ENCODE measurements at places on chromosomes 11 and 22.

- no peak for DNase-seq
Observed at GRCh38 chr11:38448284-38448683, 1850.2 kb upstream of the RAG2 start.

DNA sequence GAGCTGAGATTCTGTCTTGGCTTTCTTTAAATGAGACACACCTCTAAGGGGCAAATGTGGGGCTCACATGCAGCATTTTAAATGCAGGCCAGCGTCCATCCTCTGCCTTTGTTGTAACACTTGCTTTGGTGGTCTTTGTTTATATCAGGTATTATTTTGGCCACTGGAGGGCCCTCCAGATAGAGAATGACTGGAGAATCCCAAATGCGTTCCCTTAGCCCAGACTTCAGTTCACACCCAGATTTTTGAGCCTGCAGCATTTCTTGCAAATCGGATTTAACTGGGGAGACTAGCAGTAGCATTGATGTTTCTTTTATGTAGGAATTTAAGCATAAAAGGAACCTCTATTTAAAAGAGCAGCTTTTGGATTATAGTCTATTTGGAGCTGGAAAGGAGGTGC is 200.2 kb upstream of the SORL1-AS1 start:
- peak; percentile 48 for DNase-seq

DNA sequence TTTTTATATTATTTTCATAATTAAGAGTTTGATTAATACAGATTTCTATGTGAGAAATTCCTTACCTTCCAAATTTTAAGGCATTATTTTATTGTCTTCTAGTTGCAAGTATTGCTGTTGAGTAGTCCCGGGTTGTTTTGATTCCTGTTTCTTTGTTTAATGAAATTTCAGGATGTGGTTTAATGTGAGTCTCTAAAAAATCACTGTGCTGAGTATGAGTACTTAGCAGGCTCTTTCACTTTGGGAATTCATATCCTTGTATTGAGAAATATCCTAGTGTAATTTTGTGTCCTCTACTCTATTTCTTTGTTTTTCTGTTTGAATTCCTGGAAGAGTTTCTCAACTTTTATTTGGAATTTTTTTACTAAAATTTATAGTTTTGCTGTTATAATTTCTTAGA is 113.2 kb downstream of the TMEM135 start:
- DNase-seq: no peak

DNA sequence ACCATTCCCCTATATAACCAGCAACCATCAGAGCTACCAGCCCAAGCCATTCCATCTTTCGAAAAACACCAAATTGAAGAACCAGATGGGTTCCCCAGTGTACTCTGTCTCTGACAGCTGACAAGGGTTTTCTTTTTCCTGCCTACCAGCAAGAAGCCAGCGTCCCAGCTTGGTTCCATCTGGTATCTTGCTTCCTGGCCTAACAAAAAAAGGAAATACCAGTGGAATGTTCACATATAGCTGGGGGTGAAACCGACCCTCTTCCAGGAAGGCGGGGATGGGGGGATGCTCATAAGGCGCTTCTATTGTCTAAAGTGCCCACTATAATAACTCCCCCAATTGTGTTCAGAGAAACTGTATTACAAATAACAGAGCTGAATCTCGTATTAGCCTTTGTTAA is 172.3 kb downstream of the LDLRAD3 start:
- DNase-seq: no peak

GRCh38 chr11:17473071-17473744 is 3.4 kb downstream of the ABCC8 start:
- DNase-seq: peak; percentile 83

GRCh38 chr11:22703591-22703990 is 37.2 kb downstream of the GAS2 start:
- DNase-seq: no peak

GRCh38 chr22:25492162-25492561 is 72.3 kb upstream of the GRK3 start:
- no peak for DNase-seq

- DNase-seq: no peak
Observed at GRCh38 chr11:114124601-114125144, 65.2 kb downstream of the ZBTB16 start.

DNA sequence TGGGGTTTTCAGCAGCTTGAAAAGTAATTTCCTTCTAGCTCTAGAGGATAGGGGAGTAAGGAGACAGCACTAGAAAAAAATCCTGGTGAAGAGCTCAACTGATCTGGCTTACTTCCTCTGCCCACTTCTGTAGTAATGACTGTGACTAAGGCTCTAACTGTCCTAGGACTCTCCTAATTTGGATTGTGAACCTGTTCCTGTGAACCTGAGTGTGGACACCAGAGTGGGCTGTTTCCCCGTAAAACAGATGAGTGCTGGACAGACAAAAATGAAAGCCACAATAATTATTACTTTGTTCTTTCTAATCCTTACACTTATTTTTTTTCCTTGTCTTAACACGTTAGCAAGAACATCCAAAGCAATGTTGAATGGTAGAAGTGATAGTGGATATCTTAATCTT is 154.1 kb downstream of the AASDHPPT start:
- no peak for DNase-seq

GRCh38 chr22:16914006-16914405 is 88.8 kb upstream of the XKR3 start:
- DNase-seq: no peak

DNA sequence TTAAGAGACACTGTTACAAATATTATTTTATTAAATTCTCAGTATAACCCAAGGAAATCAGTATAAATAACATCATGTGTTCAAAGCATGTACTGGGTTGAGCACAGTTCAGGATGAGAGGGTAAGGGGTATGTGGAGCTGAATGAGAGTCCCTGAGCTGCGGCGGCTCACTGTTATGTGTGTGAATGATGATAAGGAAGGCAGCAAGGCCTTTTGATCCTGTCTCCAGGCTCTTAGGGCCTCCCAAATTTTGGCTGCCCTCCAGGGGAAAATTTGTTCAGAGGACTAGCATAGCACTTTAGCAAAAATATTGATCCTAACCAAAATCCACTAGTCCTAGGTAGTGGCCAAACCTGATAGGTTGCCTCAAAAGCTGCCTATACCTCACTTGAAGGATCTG is 86.1 kb upstream of the SPON1 start:
- no peak for DNase-seq

DNA sequence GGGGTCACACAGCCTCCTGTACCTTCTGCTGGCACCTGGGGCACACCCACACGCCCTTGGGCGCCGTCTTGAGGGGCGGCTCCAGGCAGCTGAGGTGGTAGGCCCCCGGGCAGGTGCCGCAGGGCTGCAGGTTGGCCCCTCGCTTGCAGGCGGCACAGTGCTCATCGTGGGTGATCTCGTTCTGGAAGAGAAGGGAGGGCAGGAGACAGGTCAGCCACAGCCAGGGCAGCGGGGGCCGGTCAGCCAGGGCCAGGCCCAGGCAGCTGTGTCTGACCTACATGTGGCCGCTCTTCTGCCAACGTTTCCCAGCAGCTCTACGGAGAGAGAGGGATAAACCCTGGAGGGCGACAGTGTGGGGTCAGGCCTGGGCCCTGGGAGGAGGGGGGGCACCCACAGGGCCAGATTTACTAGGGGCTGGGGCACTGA is 121.9 kb downstream of the PHF21B start:
- no peak for DNase-seq

DNA sequence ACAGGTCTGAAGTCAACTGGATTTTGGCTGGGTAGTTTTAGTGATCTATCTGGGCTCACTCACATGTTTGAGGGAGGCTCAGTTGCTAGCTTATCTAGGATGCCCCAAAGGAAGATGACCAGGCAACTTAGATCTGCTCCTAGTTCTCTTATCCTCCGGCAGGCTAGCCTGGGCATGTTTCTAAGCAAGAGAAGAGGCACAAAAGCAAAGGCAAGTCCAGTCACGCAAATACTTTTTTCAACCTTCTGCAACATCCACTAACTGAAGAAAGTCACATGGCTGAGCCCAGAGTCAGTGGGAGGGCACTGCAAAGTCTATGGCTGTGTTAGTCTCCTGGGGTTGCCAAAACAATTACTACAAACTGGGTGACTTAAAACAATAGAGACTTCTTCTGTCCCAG is 32.9 kb upstream of the FSHB start:
- no peak for DNase-seq

GRCh38 chr11:61869429-61869707 is 22.0 kb downstream of the FADS3 start:
- DNase-seq: no peak

DNA sequence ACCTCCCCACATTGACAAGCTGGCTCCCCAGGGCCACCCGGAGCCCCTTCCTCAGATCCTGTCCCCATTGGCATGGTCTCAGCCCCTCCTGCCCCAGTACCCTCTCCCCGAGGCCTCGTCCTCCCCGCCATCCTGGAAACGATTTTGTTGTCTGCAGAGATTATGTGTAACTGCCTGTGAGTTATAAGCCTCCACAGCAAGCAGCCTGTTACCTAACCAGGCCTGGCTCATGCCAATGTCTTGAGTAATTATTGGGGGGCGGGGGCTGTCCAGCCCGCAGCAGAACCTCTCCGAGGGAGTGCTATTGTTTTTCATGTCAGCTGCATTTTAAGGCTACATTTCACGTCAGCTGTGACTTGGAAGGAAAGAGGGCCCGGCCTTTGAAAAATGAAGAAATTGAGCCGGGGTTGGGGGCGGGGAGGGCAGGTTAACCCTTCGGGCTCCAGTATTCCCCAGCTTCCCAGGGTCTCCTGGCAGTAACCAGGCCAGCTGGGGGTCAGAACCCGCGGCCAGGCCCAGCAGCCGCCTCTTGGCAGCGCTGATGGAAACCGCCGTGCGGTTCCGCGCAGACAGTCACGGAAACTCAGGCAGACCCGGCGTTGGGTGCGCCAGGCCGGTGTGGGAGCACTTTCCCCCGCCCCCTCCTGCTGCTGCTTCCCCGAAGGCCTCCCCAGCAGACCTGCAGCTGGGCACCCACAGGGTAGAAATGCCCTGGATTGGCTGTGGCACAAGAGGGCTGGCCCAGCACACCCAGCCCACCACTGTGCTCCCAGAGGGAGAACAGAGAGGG is 59.5 kb downstream of the CDKN1C start:
- peak; percentile 82 for DNase-seq

DNA sequence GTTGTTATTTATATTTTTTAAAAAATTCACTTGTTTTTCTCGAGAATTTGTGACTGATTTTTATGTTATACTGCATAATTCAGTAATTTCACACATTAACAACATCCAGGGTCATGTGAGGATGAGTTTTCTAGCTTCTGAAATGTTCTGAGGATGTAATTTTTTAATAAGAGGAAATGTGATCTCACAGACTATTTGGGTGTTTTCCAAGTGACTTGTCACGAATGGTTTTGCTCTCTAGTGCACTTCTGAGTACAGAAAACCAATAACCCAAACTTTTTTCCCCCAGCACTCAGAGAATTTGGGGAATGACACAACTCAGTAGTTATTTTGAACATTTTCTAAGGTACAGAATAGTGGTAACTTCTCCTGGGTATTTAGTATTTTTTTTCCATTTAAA is 821.1 kb upstream of the ARHGAP42 start:
- DNase-seq: no peak

GRCh38 chr11:74725701-74726100 is 5.5 kb downstream of the CHRDL2 start:
- no peak for DNase-seq

- peak; percentile 84 for DNase-seq
Observed at GRCh38 chr22:38298312-38299005, 18.8 kb downstream of the CSNK1E start.

DNA sequence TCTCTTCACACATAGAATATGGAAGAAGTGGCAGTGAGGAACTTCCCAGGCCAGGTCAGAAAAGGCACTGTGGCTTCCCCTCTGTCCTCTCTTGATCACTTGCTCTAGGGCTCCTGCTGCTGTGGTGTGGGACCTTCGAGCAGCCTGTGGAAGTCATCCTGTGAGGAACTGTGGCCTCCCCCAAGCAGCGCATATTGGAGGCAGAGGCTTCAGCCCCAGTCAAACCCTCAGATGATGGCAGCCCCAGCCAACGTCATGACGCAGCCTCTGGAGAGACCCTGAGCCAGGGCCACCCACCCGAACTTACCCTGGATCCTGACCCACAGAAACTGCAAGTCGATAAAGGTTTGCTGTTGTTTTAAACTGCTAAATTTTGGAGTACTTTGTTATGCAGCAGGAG is 444.9 kb downstream of the TBC1D22A start:
- no peak for DNase-seq

DNA sequence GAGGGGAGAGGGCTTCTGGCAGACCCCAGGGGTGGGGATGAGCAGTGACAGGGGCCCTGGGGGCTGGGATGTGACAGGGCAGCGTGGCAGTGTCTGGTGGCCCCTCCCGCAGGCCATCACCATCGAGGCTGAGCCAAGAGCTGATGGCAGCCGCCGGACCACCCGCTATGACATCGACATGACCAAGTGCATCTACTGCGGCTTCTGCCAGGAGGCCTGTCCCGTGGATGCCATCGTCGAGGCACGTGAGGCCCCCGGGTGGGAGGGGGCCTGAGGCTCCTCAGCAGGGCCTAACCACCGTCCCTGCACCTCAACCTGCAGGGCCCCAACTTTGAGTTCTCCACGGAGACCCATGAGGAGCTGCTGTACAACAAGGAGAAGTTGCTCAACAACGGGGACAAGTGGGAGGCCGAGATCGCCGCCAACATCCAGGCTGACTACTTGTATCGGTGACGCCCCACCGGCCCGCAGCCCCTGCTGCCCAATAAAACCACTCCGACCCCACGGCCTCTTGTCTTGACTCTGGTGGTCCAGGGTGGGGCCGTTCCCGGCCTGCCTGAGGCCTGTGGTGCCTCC is 2.6 kb upstream of the TCIRG1 start:
- DNase-seq: no peak

DNA sequence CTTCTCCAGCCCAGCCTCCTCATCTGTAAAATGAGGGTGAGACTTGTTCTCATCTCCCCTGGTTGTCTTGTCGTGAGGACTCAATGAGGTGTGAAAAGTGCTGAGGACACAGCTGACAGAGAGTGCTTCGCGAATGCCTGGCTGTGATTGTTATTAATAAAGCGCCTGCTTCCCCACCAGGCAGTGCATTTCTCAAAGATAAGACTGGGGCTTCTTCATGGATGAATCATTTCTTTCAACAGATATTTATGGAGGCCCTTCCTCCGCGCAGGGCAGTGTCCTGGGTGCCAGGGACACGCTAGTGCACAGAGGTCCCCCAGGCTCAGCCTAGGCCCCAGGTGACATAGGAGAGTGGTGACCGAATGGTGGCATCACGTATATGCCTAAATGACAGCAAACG is 34.3 kb upstream of the SHISAL1 start:
- no peak for DNase-seq

- DNase-seq: no peak
Observed at GRCh38 chr11:535210-535518, 212 bp downstream of the HRAS start.

DNA sequence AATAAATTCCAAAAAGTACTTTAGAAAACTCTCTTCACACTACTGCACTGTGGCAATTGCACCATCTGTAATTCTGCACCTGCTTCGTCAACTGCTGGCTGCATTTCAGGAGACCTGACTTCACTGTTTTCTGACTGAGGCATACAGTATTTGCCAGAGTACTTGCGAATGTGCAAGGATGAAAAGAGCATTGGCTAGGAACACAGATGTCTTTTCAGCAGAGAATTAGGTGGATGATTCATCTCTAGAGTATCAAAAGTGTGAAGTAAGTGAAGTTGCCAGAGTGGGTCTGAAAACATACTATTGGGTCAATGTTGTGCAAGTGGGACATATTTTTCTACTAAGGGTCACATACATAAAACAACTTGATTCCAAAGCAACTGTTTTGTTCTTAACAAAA is 427.5 kb upstream of the CCDC90B start:
- no peak for DNase-seq
